Urinary bladder (tissue), 4 donors: ENCODE measurements at places on chromosomes 1 and 21. TPM values are rescaled to one million over a fixed set of nuclear protein-coding genes. Genes with fewer than 3 reads are reported as not detected.

Gene PDC
- not detected for total RNA-seq

Gene NRAS
- 46.5 TPM for total RNA-seq

Gene EFNA1
- total RNA-seq: 31.1 TPM

Gene AK4
- total RNA-seq: 12.5 TPM

Gene SERBP1
- total RNA-seq: 177 TPM

Gene GJA8
- not detected for total RNA-seq

Gene SLAMF7
- total RNA-seq: 1.6 TPM

Gene ZBTB17
- 17.1 TPM for total RNA-seq

Gene AQP10
- not detected for total RNA-seq

Gene DIO1
- total RNA-seq: not detected

Gene NTMT2
- total RNA-seq: 0.48 TPM

Gene C4BPA
- total RNA-seq: 0.95 TPM

Gene DMRTA2
- total RNA-seq: not detected

Gene GPR3
- total RNA-seq: 0.16 TPM

Gene LIPI
- not detected for total RNA-seq

Gene PLA2G5
- 7.3 TPM for total RNA-seq

Gene NTRK1
- total RNA-seq: 0.37 TPM

Gene INSRR
- 0.11 TPM for total RNA-seq

Gene CAMSAP2
- total RNA-seq: 61.5 TPM

Gene TINAGL1
- 94.1 TPM for total RNA-seq

Gene BRDT
- total RNA-seq: not detected

Gene LRRC53
- total RNA-seq: not detected

Gene CELF3
- total RNA-seq: 0.37 TPM

Gene ZNF593OS
- total RNA-seq: not detected
